ENCODE measurements at places on chromosomes 5 and 9.

DNA sequence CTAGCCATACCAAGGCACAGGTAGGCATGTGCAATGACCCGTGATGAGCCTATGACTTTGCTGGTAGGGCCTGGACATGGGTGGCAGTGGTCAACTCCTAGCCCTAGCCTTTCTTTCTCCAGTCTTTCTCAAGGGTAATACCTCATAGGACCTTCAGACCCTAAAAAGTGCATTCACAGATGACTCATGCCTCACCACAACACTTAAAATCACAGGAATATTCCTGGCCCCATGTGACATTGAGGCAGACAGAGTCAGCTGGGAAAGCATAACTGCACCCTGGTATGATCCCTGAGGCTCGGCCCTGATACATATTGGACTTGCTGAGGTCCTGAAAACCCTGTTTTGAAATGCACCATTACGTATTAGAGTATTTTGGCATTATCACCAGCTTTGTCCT, 449.5 kb downstream of the HINT1 start:
- no peak for DNase-seq

DNA sequence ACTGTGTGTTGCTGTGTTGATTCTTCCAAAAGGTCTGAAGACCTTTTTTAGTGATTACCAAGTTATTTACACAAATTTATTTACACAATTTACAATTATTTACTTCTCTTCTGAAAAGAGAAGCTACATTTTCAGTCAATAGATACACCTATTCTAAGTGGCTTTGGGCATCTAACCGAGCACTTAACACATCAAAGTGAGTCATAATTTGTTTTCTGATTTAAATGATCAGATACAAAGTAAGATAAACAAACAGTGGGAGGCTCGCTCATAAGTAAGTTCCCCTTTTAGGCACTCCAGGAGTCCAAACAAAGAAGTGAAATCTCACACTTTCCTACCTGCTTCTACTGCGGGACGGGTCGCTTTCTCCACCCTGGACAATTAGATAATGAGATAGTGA, 90.2 kb downstream of the APBA1 start:
- no peak for DNase-seq

- DNase-seq, result no peak
Observed at GRCh38 chr9:134925011-134925511, 7.3 kb upstream of the FCN1 start.

DNA sequence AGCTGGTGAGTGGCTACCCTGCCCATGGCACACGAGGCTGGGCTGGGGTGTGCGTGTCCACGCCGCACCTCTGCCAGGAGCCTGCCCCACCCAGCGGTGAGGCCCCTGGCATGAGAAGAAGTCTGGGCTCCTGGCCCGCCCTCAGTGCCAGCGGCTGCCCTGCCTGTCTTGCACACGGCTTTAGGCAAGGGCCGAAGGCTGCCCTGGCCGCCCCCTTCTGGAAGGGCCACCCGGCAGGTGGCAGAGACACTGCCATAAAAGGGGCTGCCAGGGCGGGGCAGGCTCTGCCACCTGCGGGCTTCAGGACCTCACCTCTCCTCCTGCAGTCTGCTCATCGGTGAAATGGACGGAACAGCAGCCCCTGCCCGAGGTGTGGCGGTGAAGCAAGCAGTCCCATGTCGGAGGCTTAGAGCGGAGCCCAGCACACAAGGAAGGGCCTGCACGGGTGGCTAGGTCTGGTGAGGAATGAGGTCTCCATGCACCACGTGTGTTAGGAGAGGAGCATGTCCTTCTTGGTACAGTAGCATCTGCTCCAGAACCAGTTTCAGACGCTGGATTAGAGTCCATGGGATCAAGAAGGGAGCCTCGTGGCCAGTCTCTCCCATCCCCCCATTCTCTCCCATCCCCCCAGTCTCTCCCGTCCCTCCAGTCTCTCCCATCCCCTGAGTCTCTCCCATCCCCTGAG, 34.8 kb upstream of the TMEM250 start:
- DNase-seq, result no peak

DNA sequence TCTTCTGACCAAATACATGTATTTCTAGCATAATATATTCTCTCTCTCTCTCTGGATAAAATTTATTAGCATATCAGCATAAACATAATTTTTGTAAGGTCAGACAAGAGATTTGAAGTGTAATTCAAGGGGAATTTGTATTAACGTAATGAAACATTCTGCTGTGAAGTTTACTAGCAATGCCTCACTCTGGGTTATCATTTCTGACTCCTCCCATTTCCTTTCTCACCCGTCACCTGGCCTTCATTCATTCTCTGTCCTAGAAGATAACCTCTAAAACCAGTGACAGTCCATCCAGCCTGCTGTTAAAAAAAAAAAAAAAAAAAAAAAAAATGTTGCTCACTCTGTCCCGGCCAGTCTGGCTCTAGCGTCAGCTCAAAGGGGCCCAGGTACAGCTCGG, 27.1 kb downstream of the GRAMD2B start:
- DNase-seq, result no peak

GRCh38 chr9:22005702-22006606, 3.2 kb downstream of the CDKN2B start:
- no peak for DNase-seq

DNA sequence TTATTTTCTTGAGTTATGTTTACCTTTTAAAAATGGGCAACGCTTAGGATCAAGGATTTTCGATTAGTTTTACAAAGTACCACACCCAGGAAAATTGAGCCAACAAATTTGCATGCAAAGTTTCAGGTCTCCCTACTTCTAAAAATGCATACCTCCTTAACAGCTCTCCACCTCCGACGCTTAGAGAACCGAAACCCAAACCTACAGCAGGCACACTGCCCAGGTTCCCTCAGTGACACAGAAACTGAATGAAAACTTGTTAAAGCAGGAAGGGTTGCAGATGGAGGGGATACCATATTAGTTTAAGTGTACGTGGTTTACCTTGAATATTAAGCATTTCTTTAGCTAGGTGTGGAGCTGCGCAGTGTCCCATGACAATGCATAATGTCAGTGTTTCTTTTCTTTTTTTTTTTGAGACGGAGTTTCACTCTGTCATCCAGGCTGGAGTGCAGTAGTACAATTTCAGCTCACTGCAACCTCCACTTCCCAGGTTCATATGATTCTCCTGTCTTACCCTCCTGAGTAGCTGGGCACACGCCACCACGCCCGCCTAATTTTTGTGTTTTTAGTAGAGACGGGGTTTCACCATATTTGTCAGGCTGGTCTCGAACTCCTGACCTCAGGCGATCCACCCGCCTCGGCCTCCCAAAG, 1.6 kb upstream of the SUB1 start:
- DNase-seq, result no peak

DNA sequence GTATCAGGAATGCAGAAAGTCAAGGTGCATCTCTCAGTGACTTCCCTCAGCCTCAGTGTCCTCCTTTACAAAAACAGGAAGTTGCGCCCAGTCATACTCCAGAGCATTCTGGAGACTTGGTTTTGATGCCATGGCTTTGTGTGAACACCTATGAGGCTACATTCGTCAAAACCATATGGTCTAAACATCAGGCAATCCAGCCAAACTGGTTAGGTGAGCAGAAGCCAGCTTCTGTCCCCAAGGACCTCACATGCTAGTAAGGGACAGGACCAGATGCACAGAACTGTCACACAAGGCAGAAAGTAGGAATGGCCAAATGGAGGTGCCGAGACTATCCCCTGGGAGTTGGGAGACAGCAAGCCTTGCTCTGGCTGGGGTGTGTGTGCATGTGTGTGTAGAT, 217.2 kb downstream of the MELK start:
- no peak for DNase-seq

DNA sequence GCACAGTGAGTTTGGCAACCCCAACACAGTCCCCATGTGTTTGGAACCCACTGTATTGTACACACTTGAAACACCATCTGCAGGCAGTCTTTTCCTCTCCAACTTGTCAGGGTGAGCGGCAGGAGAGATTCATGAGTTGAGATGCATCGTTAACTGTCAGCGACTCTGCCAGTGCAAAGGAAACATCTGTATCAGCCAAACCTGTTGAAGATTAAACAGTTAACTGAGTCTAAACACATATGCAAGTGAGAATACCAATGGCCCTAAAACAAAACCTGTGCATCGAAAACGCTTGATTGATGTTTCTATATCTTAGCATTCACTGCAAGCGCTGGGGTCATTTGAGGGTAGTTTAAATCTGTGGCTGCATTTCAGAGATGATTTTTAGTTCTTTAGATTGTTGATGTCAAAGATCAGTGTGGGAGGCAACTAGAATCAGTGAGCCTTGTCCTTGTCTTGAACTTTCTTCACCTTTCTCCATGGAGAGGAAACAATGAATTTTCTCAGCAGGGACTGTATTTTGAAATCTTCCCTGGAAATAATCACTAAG, 41.3 kb upstream of the PAM start:
- DNase-seq, result no peak
